ENCODE measurements at places on chromosomes 11 and 22.

GRCh38 chr11:109514313-109515018 lies 92.5 kb downstream of the C11orf87 start:
- DNase-seq = no peak

GRCh38 chr11:69320756-69321741 lies 27.1 kb downstream of the MYEOV start:
- no peak for DNase-seq

- DNase-seq = no peak
Observed at GRCh38 chr11:113667801-113668200, 38.3 kb downstream of the TMPRSS5 start.

DNA sequence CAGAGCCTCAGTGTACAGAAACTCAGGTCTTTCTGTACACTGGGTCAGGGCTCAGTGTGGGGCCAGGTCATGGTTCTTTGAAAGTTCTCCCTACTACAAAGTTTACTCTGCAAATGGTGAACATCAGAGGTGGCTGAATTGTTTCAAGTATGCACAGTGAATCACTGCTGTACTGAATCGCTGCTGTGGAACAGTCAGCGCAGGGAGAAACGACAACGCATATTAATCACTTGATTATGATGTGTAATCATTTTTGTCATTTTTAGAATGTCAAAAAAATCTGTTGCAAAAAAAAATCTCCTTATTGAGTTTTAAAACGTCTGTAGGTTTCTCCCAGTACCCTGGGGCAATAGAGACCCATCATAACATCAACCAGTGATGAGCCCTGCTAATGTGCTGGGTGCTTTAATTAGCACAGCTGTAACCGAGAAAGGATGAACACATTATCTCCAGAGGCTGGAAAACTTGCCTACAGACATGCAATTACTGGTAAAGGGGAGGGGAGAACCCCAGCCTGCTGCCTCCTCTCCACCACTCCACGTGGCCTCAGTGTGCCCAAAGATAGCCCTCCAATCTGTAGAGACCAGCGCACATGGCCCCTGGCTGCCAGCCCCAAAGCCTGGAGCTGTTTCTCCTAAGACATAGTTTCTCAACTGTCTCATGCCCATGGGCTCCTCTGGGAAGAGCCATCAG lies 12.8 kb downstream of the ARRB1 start:
- no peak for DNase-seq

GRCh38 chr11:3010004-3010403 lies 17.9 kb upstream of the NAP1L4 start:
- no peak for DNase-seq

DNA sequence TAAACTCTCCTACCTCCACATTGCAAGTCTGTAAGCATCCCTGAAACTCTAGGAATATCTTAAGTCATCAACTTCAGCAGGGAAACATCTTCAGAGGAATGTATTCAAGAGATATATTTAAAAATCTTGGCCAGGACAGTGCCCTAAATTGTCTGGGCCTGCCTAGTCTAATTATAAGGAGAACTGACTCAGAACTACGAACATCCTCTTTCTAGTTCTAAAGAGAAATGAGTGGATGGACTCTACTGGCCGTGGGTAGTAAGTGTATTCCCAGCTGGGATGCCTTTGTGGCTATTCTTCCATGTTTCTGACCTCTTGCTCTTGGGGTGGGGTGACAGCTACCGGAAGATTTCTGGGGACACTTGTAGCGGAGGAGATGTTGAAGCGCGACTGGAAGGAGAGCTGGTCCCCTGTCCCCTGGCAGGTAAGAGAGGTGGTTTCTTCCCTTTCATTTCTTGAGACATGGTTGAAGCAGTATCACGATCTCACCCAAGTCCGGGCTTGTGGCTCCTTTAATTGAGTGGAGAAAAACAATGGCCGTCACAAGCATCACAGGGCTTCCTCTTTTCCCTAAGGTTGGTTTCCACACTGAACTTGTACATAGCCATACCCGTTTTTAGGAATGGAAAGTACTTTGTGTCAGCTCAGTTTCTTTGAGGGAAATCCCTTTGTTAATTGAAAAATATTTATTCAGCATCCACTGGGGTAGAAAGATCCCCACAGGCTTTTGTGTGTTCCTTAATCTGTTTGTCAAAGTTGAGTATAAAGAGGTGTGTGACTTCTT lies 97.7 kb upstream of the SORL1-AS1 start:
- no peak for DNase-seq

GRCh38 chr11:70586261-70587074 lies 188.1 kb downstream of the CTTN start:
- DNase-seq = no peak

DNA sequence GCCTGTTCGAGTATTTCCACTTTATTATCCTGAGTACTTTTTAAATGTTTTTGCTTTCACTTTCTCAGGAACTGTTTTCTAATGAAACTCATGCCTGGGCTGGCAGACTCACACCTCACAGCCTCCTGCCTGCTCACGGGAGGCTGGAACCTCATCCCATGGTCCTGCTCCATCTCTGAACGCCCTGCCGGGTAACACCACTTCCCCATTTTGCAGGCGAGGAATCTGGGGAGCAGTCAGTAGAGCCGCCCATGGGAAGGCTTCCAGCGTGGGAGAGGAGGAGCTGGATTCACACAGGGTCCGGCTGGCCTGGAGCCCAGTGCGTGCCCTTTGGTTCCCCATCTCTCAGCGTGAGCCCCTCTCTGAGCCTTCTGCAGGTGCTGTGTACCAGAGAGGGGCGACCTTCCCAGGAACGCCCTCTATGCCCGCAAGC lies 53.6 kb downstream of the SCUBE1 start:
- DNase-seq = no peak

DNA sequence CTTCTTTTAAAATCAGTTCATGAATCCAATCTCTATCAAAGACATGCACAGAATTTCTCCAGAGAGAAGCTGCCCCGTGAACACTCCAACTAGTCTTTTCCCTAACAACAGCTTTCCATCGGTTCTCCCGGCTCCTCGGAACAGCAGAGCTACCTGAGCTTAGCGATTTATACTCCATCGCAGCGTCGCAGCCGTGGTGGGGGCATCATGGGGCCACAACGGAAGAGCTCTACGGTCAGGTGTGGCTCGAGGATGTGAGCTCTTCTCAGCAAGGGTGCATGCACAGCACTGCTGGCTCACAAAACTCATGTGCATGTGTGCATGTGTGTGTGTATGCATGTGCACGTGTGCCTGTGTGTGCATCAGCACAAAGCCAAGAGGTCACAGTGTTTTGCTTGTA lies 11.7 kb upstream of the MOB2 start:
- no peak for DNase-seq

- no peak for DNase-seq
Observed at GRCh38 chr11:23453522-23453921, 593.2 kb upstream of the CCDC179 start.

DNA sequence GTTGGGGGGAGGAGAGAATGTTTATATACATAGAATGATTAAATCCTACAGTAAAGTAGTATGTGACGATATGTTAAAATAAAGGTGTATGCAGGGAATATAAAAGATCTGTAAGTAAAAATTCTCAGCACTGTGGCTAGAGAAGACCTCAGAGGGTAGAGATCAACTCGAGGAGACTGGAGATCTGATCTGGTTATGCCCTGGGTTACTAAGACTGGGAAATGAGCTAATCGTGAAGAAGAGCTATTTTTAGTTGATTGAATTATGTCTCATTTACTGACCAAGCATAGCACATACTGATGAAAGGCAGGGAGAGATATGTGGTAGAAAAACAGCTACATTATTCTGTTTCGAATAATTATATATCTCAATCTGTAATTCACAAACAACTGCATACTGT lies 42.8 kb upstream of the ALKBH3 start:
- no peak for DNase-seq

- no peak for DNase-seq
Observed at GRCh38 chr11:32586576-32587190, 3.1 kb downstream of the EIF3M start.

DNA sequence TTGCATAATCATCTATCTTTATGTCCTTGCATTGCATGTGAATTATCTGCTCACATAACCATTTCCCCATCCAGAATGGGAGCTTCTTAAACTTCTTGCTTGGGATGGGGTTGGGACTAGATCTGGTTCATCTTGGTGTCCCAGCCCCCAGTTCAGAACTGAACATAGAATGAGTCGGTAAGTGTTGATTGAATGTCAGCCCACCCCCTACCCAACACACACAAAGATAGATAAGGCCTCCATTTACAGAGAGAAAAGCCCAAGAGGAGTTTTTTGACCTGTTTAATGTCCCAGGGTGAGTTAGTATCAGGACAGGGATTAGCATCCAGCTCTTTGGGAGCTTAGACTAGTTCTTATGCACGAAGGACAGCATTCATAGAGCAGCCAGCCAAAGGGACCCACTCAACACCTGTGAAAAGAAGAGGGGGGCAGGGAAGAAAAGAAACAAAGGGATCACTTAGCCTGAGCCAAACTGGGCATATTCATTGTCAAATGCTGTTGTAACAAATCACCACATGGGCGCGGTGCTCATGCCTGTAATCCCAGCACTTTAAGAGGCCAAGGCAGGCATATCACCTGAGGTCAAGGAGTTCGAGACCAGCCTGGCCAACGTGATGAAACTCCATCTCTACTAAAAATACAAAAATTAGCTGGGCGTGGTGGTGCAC lies 57.4 kb downstream of the CHRDL2 start:
- DNase-seq = no peak

DNA sequence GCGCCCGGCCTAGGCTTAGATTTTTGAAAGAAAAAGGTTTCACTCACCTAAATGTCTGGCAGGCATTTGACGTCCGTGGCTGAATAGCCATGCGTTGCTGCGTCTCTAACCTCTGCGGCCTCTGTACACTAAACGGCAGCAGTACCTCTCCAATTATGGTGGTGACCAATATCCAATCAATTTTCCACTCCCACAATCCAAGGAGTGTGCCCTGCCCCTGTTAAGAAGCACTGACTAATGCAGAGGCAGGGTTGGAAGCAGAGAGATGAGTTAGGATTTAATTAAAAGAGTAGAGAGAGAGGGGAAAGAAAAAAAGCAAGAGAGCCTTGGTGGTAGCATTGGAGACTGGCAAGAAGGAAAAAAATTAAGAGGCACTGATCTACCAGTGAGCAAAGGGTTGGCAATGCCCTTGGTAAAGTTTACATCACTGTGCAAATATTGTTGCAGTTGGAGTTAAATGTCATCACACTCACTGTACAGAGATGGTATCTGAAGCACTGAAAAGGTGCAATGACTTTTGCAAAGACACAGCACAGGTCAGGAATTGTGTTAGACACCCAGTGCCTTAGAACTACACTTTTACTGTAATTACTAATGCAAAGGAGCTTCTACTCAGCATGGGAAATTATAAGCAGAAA lies 526.7 kb downstream of the NTM start:
- DNase-seq = no peak

DNA sequence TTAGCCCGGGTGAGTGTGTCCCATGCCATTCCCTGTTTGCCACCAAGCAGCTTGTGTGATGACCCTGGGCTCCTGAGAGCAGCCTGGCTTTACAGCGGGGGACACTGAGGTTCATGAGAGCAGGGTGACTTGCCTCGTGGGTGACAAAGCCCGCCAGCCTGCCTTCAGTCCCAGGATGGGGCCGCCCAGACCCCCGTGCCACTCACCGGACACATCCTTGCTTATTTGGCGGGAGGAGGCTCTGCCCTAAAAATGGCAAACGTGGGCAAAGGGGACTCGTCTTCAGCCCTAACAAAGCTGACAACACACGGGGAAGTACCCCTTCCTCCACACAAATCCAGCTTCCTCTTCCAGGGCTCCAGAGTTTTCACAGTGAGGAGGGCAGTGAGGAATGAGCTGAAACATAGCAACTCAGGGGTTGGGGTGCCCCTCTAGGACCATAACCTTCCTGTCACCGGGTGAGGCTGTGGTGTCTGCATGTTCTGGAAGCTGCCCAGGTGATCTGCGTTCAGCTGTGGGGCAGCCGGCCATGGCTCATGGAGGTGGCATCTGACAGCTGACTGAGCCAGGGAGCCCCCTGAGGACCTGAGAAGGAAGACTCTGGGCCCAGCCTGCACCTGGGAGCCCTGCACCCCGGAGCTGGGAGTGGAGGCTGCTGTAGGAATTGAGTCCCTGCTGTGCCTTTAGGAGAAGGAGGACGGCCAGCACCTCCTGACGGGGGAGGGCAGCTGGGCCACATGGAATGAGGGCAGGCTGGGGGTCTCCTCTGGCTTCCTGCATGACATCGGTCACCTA lies 16.7 kb downstream of the RIBC2 start:
- DNase-seq = no peak

GRCh38 chr11:120431633-120432032 lies 79.9 kb upstream of the GRIK4 start:
- no peak for DNase-seq

- peak; percentile 57 for DNase-seq
Observed at GRCh38 chr22:20607157-20607907, 99.9 kb downstream of the MED15 start.

DNA sequence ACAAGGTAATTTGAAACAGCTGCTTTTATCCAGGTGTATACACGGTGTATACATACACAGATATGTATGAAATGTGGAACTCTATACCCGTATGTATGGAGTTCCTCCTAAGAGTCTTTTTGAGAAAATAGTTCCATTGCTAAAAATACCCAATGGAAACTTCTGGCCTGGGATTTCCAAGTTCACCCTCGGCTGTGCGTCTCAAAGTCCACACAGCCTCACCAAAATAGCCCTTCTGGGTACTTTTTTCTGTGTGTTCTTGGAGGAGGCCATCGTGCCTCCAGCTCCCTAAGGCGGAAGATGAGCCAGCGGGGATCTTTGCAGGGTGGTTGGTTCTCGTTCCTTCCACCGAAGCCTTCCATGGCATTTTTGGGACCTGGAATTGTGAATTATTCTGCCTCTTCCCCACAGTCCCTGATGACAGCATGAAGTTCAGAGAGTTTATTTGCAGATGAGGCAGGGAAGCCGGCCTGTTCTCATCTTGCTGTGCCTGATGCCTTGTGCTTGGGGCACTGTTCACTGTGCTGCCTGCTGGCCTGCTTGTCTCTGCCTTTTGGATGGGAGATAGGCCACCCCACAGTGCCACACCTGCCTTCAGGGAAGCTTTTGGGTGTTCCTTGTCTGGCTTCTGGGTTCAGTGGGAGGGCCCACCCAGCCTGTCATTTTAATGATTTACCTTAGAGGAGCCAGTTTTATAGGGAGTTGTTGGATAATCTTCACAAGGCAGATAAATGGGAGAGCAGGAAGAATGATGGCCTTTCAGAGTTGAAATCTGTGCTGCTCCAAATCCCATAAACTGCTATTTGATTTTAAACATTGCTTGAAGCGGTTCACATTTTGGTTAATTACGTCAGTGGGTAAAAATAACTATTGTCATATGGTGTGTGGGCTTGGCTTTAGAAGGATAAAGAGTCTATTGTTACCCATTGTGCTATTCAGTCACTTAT lies 112.7 kb upstream of the OR4B1 start:
- DNase-seq = peak; percentile 10

- no peak for DNase-seq
Observed at GRCh38 chr22:42871146-42872050, 14.3 kb upstream of the ARFGAP3 start.

GRCh38 chr11:2551131-2551530 lies 106.3 kb downstream of the KCNQ1 start:
- no peak for DNase-seq

GRCh38 chr11:118980191-118980881 lies 8.8 kb downstream of the FOXR1 start:
- DNase-seq = no peak
